NCI-H2081 (cell line): ENCODE measurements at places on chromosomes 1 and 21.
A peak's percentile ranks its signal among the peaks of the same experiment; 100 is the strongest.

GRCh38 chr1:221439747-221440501 is 302.0 kb downstream of the DUSP10 start:
- no peak for DNase-seq

- DNase-seq: no peak
These were observed 58.0 kb downstream of the LEPR start for GRCh38 chr1:65478379-65479026.

DNA sequence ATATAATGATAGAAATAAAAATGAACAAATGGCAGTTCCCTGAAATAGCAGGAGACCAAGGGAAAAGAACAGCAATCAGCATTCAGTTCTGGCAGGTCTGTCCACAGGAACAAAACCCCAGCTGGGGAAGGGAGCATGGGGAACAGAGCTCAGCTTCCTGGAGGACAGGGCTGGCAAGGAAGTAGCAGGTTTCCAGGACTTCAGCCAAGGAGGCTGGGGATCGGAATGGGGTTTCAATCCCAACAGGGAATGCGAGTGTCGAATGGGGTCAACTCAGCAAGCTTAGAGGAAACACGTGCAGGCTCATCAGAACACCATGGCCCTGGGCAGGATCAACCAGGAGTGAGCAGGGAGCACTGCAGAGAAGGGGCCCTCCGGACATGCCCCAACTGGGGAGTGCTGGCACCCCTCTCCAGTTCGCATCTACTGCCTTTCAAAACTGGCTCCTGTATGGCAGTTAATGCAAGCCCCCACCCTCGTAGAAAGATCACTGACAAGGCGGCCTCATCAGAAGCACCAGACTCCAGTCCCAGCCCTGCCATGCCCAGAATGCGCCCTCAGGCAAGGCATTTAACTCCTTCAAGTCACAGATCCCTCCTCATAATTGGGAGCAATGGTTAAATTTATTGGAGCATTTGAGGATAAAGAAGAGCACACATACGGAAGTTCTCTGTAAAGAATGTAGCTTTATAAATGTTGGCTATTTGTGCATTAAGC is 72.4 kb downstream of the SEC16B start:
- DNase-seq: no peak

GRCh38 chr21:24693779-24694178 is 913.5 kb downstream of the MRPL39 start:
- DNase-seq: no peak

DNA sequence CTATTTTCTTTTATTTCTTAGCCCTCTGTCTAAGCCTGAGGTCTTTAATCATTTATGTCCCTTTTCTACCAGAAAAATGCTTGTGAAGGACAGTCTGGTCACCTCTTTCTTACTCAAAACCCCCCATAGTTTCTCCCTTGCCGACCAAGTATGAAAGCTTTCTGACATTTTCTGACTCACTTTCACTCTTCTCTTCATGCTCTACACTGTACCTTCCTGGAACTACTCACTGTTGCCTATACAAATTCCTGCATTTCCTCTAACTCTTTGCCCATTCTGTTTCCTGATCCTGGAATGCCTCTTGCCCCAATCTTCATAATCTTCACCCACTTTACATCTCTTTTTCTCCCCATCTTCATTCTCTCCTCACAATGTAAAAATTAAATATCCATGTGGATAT is 380.0 kb downstream of the HHIPL2 start:
- no peak for DNase-seq

DNA sequence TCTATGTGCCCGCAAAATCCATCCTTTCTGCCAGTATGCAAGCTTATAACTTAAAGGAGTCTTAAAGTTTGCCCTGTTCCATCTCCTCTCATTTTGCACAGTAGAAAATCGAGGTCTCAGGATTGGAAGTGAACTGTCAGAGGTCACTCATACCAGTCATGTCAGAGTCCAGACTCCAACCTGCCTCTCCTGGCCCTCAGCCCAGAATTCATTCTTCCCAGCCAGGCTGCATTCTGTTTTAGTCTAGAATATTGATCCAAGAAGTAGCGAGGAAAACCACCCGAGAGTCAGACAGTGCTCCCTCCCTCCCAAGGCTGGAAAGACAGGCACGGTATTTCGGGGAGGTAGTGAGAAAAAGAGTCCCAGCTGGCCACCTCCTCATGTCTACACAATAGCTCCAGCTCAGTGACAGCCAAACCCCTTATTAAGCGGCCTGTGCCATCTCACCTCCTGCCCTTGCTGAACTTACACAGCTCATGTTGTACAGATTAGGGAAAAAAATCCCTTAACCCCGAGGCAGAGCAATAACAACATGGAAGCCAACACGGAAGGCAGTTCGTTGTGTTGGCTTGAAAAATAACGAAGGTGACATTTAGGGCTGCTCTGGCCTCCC is 89.4 kb downstream of the OMA1 start:
- DNase-seq: no peak

GRCh38 chr1:205933671-205934618 is 9.3 kb downstream of the SLC26A9 start:
- no peak for DNase-seq

DNA sequence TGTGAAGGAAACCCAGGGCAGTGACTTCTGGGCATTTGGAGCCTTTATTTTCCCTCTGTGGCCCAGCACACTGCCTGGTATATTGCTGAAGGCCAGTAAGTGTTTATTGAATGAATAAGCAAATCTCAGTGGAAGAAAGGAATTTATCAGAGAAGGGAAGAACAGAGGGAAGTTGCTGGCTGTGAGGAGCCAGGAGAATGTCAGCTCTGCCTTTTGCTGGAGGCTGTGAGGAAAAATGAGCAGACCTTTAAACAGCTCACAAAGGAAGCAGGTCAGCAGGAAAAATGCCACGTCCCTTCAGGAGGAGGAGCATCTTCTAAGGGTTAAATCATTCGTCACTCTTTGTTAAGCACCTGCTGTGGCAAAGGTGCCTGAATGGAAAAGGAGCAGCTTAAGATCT is 75.9 kb downstream of the GIPC2 start:
- DNase-seq: no peak

DNA sequence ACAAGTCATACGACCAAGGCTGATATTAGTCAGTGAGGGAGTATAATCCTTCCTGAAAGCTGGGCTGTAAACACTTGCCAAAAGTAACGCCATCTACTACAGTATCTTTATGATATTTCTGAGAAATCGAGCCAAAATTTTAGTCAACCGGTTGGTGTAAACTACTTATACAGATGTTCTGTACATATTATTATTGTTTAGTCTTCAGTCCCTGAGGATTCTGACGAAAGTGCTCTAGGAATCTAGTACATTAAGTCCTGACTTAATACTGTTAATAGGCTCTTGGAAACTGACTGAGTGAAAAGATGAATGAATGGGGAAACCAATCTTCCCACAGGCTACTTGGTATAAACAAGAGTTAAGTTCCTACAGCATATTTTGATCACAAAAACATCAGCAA is 274.3 kb downstream of the USP25 start:
- DNase-seq: no peak

- no peak for DNase-seq
These were observed 19.6 kb downstream of the KANK4 start for GRCh38 chr1:62299426-62300200.

DNA sequence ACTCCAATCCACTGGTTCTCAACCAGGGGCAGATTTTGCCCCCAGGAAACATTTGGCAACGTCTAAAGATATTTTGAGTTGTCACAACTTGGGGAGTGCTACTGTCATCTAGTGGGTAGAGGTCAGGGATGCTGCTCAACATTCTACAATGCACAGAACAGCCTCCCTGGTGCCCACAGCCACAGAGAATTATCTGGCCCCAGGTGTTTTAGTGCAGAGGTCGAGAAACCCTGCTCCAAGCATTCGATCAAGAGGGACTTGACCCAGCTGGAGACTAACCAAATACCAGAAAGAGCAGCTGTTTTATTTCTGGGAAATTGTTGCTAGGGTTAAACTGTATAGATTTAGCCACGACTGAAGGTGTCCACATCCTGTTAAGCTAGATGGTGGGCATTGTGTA is 19.2 kb downstream of the CD247 start:
- no peak for DNase-seq

- no peak for DNase-seq
These were observed 175.5 kb downstream of the ASTN1 start for GRCh38 chr1:176989023-176989422.

GRCh38 chr1:41611932-41612450 is 127.5 kb upstream of the EDN2 start:
- DNase-seq: no peak

DNA sequence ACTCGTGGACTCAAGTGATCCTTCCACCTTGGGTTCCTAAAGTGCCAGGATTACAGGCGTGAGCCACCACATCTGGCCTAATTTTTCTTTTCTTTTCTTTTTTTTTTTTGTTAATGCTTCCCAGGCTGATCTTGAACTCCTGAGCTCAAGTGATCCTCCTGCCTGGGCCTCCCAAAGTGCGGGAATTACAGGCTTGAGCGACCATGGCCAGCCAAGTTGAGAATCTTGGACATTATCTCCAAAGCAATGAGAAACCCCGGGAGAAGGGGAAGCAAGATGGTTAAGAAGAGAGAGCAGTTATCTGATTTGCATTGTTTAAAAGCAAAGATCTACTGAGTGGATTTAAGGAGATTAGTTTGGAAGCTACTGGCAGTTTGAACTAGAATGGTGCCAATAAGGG is 9.1 kb downstream of the HIPK1 start:
- DNase-seq: no peak

DNA sequence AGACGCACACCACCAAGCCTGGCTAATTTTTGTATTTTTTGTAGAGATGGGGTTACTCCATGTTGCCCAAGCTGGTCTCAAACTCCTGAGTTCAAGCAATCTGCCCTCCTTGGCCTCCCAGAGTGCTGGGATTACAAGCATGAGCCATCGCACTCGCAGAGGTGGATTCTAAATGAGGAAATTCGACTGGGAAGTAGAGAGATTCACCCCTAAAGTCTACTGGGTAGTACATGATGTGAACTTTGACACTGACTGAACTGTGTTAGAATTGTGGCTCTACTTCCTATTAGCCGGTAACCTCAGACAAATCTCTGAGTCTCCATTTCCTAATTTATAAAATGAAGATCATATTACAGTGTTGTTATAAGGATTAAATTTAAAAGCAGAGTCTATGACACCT is 276.0 kb upstream of the NR5A2 start:
- no peak for DNase-seq

GRCh38 chr1:41493117-41493536 is 8.6 kb upstream of the EDN2 start:
- no peak for DNase-seq

DNA sequence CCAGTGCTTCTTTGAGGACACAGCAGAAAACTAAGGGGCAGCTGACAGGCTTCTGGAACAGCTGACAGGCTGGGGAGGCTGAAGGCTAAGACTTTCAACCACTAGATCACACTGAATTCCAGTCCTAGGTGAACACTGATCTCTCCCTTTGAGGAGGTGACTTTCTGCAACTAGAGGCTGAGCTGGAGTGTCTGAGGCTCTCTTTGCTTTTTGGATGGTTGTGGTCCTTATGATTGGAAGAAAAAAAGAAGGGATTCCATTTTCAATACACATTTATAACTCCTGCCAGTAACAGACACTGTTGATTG is 1.4 kb downstream of the IL6R start:
- DNase-seq: no peak

DNA sequence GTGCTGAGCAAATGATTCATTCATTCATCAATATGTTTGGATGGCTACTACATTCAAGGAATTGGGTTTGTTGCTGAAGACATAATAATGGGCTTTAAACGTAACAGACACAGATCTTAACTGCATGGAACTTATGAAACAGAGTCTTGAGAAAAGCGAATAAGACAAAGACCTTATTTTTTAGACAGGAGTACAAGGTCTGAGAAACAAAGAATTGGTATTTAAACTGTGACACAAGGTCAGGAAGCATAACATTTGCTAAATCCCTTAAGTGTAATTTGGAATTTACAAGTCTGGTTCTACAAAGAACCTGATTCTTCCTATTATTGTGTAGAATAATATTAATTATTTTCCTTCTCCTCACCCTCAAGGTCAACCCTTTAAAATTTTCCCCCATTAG is 565.4 kb upstream of the RGS18 start:
- DNase-seq: no peak

DNA sequence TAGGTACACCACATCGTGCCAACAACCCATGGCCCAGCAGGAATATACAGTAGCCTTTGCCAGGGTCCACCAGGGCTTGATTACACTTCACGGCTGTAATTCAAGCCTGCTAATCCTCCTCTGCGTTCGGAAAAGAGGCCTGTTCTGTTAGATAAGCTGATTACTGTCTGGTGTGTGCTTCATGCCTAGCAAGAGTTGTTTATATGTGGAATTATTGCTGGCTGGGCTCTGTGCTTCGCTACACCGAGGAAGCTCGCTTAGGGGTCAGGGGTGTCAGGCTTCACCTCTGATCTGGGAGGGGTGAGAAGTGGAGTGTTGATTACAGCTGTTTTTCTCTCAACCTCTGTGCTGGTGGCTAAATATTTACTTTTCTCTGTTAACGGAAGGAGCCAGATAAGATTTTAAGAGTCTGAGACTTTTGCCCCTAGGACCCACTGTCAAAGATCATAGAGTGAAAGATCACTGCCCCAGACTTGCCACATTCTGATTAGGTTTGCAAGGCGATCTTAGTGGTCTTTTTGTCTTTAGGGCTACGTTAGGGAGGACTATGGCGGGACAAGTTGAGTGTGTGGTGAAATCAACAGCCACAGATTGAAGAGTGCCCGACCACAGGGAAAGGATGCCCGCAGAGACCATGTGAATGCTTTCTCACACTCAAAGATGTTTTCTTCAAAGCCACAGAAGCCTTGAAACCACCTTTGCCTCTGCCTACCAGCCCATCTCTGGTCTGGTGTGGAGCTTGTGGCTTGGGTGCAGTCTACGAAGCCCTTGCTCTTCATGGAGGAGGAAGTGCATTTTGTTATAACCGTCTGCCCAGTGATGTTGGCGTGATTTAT is 216.1 kb downstream of the PBX1 start:
- DNase-seq: peak; percentile 85

GRCh38 chr1:109622895-109623294 is 3.3 kb downstream of the AMPD2 start:
- DNase-seq: no peak

- no peak for DNase-seq
These were observed 39.0 kb upstream of the RWDD3 start for GRCh38 chr1:95195046-95195445.

DNA sequence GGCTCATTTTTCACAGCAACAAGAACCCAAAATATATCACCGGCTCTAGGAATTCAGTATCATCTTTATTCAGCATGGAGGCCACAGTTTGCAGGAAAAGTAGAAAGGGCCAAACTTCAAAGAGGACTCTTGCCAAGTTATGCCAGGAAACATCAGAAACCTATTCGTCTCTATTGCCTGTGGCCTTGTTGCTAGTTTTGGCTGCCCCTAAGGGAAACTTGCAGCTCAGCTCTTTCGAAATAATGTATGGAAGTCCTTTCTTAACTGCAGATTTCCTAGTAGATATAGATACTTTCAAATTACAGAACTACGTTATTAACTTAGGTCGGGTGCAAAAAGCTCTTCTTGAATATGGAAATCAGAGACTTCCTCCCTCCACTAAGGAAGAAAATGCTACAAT is 4.2 kb upstream of the NENF start:
- no peak for DNase-seq

GRCh38 chr1:239260842-239261241 is 125.5 kb upstream of the CHRM3 start:
- no peak for DNase-seq

- DNase-seq: no peak
These were observed 53.9 kb upstream of the CACNA1E start for GRCh38 chr1:181429462-181429861.
